Hematopoietic multipotent progenitor cell treated with erythropoietin and hydrocortisone succinate and interleukin-3 and kit ligand, for 8 days (in vitro differentiated cells): ENCODE measurements at places on chromosomes 13 and 19.

DNA sequence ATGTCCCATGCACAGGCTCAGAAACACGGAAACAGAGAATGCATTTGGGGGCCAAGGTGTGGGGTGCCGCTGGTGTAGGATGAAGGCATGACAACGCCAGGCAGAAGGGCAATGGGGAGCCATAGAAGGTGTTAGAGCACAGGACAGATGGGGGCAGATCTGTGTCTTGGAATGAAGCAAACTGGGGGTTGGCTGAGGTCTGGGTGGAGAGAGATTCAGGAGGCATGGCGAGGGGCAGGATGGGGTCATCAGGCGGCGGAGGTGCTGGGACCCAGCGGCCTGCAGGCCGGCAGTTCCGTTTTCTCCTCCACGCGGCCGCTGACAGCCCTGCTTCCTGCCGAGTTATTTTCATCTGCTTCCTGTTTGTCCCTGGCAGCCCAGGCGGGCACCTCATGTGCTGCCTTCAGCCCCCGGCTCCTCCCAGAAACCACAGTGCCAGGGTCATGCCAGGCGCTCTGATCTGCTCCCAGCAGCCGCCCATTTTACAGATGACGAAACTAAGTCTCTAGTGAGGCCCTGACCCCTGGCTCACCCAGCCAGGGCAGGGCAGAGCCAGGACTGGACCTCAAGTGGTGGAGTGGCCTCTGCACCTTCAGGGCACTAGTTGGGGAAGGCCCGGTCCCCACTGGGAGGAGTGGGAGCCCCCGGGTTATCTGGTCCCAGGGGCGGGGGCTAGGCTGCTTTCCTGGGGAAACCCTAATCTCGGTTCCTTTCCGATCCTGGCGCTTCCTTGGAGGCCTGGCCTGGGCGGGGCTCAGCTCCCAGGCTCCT, 2.2 kb downstream of the ARHGAP45 start:
- peak; percentile 91 for DNase-seq

- no peak for DNase-seq
Observed at GRCh38 chr13:73268306-73268705, 209.5 kb downstream of the KLF5 start.

- no peak for DNase-seq
Observed at GRCh38 chr13:106595625-106596024, 27.7 kb upstream of the ARGLU1 start.

DNA sequence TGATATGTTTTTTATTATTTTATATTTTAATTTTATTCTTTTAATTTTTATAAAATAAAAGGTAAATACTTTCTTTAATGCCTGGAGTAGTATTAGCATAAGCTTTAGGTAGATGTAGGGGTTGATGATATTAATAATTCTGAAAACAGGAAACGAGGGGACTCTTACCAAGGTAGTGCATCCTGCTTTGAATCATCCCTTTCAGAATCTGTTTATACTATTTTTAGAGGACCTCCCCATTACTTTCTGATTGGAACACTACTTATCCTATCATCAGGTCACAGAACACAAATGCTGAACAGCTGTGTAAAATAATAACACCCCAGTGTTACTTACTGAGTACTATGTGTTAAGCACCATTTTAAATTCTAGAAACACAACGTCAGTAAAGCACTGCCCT, 27.3 kb downstream of the COG6 start:
- no peak for DNase-seq
